ENCODE measurements at places on chromosomes 7 and 10.
A peak's percentile ranks its signal among the peaks of the same experiment; 100 is the strongest.

GRCh38 chr10:101817337-101818118 is 716 bp downstream of the OGA start:
- peak; percentile 47 for DNase-seq

DNA sequence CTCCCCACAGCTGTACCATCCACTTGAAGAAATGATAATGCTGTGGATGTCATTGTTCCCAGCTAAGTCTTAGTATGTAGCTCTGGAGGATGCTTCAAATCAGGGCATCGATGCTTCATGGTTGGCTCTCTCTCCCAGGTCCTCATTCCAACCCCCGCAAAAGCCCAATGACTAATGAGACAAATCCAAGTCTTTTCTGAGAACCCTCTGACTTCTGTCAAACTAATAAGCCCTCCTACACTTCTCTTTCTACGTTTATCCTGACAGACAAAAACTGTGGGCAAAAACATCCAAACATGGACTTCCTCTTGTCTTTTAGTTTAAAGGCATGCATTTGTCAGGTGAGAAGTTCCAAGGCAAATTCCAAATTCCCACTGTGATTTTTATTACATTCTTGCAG is 260.4 kb upstream of the TAC1 start:
- DNase-seq = no peak

DNA sequence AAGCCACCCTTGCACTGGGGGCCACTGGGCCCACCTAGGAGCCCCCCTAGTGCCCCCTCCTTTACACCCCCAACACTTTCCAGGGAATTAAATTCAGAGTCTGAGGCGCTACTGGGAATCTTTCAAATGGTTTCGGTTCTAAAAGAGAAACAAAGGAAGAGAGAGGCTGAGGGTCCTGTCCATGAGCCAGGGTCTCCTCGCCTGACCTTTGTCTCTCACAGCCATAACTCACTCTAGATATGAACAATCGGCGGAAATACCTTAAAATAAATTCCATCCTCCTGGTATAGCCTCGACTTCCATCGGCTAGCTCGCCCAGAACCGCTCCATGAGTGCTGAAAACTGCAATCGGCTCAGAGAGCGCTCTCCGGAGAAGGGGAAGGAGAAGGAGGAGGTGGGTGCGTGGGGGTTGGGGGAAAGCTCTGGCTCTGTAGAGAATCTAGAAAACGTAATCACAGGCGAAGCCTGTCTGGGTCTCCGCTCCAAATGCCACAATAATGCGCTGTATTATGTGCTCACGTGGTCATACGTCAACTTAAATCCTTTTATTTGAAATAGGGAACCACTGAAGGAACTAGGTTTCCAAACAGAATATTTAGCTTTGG is 12.6 kb downstream of the HOXA4 start:
- no peak for DNase-seq

- DNase-seq = no peak
Observed at GRCh38 chr10:88415533-88416130, 167.5 kb downstream of the RNLS start.

- no peak for DNase-seq
Observed at GRCh38 chr10:119383174-119383856, 159.2 kb downstream of the RGS10 start.

GRCh38 chr10:22501413-22501812 is 156.1 kb downstream of the SPAG6 start:
- no peak for DNase-seq

- peak; percentile 77 for DNase-seq
Observed at GRCh38 chr7:24963218-24963617, 16.8 kb downstream of the OSBPL3 start.

DNA sequence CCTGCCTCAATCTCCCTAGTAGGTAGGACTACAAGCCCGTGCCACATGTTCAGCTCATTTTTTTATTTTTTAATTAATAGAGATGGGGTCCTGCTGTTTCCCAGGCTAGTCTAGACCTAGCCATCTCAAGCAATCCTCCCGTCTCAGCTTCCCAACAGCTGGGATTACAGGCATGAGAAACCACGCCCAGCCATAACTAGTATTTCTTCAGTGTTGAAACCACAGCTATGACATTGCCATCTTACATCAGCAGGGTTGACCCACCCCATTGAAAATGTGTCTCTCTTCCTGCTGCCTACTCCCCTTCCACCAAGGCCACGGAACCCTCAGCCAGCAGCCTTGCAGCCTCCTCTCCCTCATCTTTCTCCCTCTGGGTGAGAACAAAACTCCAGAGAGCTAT is 62.1 kb upstream of the ZNF746 start:
- no peak for DNase-seq

DNA sequence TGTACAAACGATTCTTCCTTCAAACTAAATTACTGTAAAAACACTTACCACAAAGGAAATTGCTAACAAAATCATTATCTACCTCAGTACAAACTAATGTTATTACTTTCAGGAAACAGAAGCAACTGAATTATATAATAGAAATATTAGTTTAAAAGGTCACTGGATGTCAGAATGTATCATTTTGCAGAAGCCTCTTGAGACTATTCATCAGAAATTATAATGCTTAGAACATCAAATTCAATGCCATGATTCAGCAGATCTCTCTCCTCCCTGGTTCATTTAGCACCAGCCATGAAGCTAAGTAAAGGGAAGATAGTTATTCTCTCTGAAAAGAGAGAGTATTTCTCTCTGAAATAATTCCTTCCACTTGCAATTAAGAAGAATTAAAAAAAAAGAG is 223.3 kb downstream of the IMMP2L start:
- no peak for DNase-seq

DNA sequence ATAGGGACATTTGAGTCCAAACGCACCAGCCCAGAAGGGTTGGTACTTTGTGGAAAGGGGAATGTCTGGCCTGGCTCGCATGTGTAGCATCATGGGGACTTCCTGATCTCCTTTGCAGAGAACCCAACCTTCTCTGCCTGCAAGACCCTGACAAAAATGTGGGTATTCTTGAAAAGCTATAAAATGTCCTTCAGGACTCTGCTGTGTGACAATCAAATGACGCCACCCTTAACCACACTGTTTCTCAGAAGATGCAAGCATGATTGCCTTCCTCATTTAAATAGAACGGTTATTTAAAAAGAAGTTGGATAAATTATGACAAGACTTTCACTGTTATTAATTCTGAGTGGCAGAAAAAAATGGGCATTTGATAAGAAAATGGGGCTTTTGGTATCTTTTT is 15.1 kb upstream of the GPR15LG start:
- DNase-seq = no peak

DNA sequence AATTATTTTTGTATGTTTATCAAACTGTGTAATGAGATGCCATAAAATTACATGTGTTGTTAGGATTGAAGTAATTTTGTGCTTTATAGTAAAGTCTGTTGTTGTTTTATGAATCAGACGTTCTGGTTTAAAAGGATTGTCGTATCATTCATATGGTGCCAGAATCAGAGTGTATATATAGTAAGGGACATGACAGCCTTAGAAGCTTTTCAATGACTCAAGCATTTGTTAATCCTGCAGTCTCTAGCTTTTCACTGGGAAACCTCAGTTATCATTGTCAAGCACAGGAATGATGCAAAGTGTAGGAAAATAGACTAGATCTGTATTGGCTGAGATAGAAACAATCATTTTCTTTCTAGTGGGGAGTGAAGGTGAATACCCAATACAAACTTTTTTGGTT is 57.5 kb downstream of the TRRAP start:
- DNase-seq = no peak

Data from dorsolateral prefrontal cortex (tissue), 122 donors.